ENCODE measurements at places on chromosomes 2 and 18. TPM values are rescaled to one million over a fixed set of nuclear protein-coding genes. Genes with fewer than 3 reads are reported as not detected.

The KCNS3 gene
- total RNA-seq = 4.4 TPM

The LINC00305 gene
- total RNA-seq = not detected

The TRIM43 gene
- not detected for total RNA-seq

DNA sequence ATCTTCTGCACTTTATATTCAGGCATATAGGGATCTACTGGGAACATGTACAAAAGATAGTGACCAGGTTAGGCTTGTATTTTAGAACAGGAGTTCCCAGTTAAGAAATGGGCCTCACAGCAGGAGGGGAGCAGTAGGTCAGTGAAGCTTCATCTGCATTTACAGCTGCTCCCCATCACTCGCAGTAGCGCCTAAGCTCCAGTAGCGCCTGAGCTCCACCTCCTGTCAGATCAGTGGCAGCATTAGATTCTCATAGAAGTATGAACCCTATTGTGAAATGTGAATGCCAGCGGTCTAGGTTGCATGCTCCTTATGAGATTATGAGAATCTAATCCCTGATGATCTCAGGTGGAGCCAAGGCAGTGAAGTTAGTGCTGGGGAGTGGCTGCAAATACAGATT, 224.4 kb upstream of the CYRIA start:
- no peak for DNase-seq

The PDE11A gene
- 0.91 TPM for total RNA-seq

DNA sequence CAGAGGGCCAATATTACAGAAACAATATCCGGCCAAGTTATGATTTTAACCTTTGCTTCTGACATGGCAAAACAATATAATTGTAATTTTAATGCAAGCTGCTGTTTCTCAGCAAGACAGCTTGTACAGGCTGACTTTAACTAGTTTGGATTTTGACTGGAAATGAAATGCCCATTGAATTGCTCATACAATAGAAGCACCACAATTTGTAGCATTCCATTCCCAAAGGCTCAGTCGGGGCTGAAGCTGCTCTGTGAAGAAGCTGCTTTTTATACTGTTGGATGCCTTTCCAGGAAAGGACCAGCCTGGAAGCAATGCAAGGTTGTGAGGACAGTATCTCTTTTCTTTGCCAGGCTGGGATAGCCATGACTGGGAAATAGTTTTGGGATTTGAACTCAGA, 677.0 kb upstream of the FANCL start:
- DNase-seq = no peak

- no peak for DNase-seq
Observed at GRCh38 chr2:150030436-150031190, 443.0 kb upstream of the MMADHC start.

DNA sequence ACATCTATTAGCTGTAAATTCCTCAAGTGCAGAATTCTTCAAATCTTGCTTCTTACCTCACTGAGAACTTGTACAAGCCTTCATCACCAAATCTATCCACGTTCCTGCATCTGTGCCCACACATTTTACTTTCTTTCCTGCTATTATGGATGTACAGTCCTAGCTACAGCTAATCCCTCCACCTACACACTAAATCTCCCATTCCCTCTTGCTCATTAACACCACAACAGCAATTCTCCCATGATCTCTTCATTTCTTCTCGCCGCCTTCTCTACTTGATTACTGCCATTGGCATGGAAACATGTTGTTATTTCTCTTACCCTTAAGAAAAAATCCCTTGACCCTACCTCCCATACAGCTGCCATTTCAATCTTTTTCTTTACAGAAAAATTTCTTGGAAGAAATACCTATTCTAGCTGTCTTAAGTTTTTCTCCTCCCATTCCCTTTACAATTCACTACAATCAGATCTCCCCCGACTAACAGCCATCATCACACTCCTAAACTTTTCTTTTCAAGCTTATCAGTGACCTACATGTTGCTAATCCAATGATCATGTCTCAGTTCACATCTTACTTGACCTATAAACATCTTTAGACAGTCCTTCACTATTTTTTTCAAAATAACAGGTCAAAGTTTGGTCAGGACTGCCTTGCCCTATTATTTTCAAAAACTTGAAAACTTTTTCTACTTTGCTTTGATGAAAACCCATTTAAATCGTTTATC, 41.0 kb downstream of the ROCK2 start:
- no peak for DNase-seq

DNA sequence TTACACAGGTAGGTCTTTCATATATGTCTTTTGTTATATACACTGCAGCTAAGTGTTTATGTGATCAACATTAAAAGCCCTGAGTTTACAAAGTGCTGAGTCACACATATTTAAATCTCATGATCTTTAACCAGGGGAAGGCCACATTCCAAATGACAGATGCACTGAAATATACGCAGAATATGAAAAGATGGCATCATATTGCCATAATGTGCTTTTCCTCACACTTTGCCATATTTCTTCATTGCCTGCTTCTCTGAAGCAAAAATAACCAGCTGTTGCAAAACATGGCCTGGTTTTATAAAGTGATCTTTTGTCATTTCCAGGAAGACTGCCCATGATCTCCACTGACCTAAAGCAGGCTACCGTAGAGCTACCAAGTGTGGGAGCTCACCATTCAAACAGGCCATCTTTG, 93.5 kb upstream of the MAPRE2 start:
- DNase-seq = peak; percentile 37

DNA sequence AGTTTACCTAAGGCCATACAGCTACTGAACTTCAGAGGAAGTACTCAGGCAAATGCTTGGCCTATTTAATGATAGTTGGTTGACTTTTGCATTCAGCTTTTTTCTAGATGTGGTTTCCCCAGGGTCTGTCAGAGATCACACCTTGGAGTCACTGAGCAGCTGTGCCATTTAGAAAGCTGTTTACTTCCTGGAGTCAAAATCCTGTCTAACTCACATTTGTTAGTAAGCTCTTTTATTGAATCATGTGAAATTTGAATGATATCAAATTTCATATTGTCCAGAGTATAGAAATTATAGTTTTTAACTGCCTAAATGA, 7.6 kb upstream of the TRIB2 start:
- no peak for DNase-seq

GRCh38 chr2:3598197-3598910, 3.4 kb downstream of the COLEC11 start:
- DNase-seq = no peak

- DNase-seq = peak; percentile 1
Observed at GRCh38 chr18:61225336-61225735, 107.9 kb upstream of the CDH20 start.

DNA sequence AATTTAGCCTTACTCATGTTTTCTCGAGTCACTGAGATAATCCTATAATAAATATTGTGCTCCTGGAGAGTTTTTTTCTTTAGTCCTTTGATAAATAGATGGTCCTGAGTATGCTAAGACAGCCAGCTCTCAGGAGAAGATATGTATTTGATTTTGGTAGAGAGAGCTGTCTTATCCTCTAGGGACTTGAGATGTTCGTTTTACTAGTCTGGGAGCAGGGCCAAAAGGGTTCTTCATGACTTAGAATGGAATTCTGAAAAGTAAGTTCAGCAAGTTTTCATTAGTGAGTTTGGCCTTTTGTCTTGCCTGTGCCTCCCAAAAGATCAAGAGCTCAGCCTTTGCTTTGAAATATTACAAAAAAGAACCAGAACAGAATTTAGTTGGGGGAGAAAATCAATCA, 246.7 kb downstream of the BABAM2 start:
- DNase-seq = peak; percentile 45

The SIX3 gene
- not detected for total RNA-seq

The ATP5F1A gene
- total RNA-seq = 463 TPM

DNA sequence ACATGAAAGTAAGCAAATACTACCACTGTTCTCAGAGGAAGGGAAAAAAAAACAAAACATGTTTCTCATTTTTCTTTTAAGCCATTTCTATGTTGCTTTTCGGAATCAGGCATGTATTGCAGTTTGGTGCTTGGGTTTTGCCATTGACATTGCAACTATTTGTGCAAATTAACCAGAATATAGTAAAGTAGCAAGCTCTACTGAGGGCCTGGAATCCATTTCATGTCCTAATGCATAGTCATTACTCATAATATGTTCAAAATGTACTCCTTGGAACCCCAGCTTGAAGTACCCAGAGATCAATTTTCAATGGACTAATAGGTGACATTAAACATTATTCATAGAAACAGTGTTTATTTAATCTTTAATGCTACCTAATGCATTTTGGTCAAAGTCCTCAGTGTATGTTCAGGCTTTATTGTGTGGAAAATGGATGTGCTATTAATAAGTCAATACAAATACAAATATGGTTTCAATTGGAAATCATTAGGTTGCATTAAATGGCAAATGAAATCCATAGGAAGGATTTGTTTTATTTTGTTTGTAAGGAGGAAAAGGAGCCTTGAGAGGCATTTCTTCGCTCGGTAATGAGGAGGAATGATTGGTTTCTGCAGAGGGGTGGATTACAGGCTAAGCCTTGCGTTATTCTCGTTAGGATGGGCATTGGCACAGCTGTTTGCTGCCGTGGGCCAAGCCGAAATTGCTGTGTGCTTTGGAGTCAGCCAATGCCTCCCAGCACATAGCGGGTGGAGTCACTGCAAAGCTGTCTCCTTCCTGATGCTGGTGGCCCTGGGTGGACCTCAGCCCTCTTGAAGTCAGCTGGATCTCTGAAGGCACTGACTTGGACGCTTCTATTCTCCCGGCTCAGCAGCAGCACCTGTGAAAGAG, 56.4 kb downstream of the MYCN start:
- DNase-seq = no peak

The STK36 gene
- 29.5 TPM for total RNA-seq
